ENCODE measurements at places on chromosomes 16 and 17. TPM values are rescaled to one million over a fixed set of nuclear protein-coding genes. Genes with fewer than 3 reads are reported as not detected.

GRCh38 chr16:80148826-80149225 is 392.0 kb upstream of the DYNLRB2 start:
- no peak for DNase-seq

GALR2 gene
- not detected for total RNA-seq

SEPTIN12 gene
- not detected for total RNA-seq

- DNase-seq = no peak
These were observed 16.2 kb downstream of the DYNLRB2 start for GRCh38 chr16:80557037-80557436.

DNA sequence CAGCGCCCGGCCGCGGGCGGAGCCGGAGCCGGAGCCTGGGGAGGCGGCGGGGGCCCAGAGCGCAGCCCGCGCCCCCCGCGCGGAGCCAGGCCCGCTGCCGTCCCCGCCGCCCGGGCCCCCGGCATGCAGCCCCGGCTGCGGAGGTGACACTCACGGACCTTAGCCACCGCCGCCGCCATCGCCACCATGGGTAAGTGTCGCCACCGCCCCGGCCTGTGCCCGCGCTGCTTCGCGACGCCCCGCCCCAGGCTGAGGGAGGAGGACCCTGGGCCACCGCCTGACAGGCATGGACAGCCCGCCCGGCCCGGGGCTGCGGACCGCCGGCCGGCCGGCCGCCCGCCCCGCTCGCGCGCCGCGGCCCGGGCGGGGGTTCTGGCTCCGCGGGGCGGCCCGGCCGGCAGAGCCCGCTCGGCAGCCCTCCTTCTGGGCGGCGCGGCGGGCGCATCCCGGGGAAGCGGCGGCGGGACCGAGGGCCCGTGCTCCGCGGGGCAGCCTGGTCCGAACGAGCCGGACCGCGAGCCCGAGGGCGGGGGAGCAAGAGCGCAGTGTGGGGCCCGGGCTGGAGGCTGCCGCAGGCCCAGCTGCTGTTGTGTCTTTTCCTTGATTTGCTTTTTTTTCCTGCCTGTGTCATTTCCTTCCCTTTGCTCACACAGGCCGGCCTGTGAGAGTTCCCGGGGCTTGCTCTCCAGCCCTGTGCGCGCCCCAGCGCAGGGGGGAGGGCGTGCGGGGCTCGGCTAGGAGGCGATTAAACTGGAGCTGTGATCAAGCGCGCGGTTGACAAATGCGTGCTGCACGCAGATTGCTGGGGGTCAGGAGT is 565 bp downstream of the MAP3K3 start:
- DNase-seq = peak; percentile 42

GRCh38 chr16:79988089-79988488 is 387.6 kb upstream of the MAF start:
- DNase-seq = no peak

CACNG5 gene
- total RNA-seq = not detected

DNA sequence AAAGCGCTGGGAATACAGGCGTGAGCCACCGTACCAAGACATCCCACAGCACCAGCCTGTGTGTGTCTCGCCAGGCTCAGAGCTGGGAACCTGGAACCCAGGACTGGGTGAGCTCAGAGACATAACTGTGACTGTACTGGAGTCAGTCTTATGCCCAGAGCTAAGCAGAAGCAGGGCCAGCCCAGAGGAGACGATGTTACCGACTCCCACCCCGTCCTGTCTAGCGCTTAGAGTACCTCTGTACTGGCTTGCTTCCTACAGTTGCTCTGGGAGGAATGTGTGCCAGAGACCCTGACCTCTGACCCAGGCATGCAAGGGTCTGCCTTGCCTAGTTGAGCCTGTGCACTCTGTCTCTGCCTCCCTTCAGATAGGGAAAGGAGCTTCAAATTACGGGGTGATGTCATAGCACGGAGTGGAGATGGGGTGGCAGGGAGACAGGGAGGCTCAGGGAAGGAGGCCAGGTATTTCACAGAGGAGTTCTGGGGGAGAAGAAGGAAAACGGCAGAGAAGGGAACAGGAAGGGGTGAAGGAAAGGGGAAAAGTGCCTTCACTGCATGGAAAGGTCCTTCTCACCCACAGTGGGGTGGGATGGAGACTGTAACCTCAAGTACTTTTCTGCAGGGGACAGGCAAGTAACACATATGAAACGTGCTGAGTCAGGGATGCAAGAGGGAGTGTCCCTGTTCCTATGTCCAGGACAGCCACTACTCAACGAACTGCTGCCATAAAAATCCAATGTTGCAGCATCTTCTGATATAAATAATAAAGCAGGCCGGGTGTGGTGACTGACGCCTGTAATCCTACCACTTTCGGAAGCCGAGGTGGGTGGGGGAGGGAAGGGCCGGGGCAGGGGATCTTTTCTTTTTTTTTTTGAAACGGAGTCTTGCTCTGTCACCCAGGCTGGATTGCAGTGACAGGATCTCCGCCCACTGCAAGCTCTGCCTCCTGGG is 5.8 kb upstream of the ARMC5 start:
- DNase-seq = no peak

DNA sequence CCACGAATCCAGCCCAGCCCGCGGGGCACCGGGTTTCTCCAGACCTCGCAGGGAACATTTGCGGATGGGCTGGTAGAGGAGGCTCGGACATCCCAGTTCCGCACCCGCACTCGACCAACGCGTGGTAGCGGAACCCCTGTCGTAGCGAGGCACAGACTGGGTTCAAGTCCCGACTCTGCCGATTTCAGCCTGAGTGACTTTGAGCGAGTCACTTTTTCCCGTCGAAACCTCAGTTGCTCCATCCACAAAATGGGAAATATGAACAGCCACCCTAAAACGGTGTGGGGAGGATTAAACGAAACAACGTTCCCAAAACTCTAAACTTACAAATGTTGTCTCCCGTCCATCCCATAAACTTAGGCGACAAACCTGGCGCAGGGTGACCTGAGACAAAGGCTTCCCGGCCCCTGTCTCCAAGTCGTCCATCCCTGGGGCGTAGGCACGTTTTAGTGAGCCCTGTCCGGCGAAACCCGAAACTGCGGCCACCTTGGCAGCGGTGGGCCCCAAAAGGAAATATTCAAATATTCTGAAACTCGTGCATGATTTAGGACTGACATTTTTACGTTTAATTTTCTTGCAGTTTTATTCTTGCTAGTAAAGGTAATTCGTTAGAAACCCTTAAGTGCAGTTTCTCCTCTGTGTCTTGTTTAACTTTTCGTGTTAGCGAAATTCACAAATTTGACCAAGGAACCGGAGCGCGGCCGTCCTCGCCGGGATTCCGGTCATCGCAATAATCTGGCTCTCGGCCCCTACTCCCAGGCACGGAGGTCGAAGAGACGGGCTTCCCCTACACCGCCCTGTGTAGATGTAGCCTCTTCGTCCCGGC is 1.9 kb upstream of the MLLT6 start:
- no peak for DNase-seq

ACSM2A gene
- not detected for total RNA-seq

- DNase-seq = no peak
These were observed 49.5 kb upstream of the PHOSPHO1 start for GRCh38 chr17:49280061-49280460.

- no peak for DNase-seq
These were observed 8.2 kb upstream of the CIAO3 start for GRCh38 chr16:749010-749409.

SULT1A2 gene
- not detected for total RNA-seq

OTOA gene
- total RNA-seq = 0.06 TPM

DNA sequence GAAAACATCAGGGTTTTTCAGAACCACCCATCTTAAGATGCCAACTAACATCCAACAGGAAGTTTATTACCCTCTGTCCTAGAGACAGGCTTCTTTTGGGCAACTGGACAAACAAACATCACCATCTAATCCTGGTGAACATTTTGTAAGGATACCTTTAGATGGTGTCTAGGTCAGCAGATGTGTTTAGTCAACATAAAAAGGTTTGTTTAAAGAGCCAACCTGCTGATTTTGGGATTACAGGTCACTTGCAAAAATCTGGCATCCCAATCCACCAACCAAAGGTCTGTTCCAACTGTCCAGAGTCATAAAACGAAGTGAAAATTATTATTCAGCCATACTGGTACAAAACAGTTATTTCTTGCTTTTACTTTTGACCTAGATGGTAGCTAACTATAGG is 145.2 kb upstream of the C17orf78 start:
- DNase-seq = no peak

GRCh38 chr16:20049831-20050230 is 23.9 kb downstream of the GPR139 start:
- DNase-seq = no peak

DNA sequence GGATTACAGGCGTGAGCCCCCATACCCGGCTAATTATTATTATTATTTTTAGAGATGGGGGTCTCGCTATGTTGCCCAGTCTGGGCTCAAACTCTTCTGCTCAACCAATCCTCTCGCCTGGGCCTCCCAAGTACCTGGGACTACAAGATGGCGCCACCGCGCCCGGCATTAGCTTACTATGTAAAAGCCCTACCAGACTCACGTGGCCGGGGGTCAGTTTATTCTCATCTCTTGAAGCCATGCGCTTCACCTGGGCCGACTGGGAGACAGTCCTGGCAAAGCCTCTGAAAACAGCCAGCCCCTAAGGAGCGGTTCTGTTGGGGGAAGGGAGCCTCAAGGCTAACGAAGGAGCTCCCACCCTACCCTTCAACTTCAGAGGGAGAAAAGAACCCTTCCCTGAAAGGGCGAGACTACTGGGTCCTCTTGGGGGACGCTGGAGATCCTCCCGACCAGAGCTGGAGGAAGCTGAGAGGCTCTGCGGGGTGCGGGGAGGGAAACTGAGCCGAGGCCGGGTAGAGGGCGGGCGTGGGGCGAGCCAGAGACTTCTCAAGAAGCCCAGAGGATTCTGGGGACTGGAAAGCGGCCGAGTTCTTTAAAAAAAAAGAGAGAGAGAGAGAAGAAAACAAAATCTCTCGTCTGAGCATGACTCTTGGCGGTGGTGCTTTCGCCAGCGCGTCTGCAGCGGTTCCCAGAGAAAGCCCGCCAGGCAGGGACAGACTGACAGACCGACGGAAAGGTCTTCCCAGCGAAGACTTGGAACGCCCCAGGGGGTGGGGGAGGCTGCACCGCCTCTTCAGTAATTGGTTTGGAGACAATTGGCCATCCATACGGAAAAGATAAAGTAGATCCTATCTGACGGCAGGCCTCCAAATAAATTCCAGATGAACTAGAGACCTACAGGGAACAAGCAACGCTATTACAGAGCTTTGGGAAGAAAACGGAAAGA is 5.6 kb upstream of the TUBG2 start:
- DNase-seq = no peak

GRCh38 chr17:78575340-78575739 is 1.9 kb downstream of the DNAH17 start:
- DNase-seq = no peak

TAC4 gene
- total RNA-seq = not detected

IL34 gene
- 3.1 TPM for total RNA-seq

OR3A1 gene
- total RNA-seq = not detected

GRCh38 chr16:47877166-47877565 is 278.6 kb downstream of the ABCC12 start:
- no peak for DNase-seq

GRCh38 chr16:53651357-53651756 is 52.3 kb downstream of the RPGRIP1L start:
- DNase-seq = no peak

GRB7 gene
- total RNA-seq = not detected

DNA sequence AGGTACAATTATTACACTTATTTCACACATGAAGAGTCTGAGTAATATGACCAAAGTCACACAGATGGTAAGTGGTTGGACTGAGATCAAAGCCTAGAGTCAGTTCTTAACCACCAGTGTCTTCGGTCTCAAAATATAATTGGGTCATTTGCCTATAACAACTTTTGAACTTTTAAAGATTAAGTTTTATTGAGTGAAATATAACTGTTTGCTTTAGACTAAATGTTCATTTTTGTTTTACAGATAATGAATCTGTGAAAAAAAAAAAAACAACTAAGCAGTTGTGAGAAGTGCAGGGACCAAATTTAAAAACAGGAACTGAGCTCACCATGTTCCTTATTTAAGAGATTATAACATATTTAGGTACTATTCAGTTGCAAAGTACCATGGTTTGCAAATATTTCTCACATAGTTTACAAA is 150.1 kb downstream of the ITFG1 start:
- DNase-seq = no peak

- no peak for DNase-seq
These were observed 74.7 kb downstream of the CACNG1 start for GRCh38 chr17:67119102-67119501.

DNA sequence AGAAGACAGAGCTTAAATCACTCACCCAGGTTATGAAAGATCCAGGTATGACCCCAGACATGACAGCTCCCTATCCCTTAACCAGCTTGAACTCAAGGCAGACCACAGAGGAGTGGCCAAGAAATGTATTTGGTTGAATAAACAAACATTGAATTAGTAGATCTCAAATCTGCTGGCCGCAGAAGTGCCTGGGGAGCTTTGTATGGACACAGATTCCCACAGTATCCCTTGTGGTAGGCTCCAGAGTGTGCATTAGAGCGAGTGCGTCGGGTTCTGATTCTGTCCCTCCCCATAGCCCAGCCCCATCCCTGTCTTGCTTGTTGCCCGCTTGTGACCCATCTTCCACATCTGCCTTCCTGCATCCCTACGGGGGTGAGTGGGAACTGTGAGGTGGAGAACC is 118.8 kb upstream of the FOXF1 start:
- no peak for DNase-seq

GRCh38 chr17:29820425-29820824 is 109.6 kb downstream of the SSH2 start:
- DNase-seq = no peak

GRCh38 chr17:15999974-16000827 is 577 bp downstream of the TTC19 start:
- no peak for DNase-seq

DNA sequence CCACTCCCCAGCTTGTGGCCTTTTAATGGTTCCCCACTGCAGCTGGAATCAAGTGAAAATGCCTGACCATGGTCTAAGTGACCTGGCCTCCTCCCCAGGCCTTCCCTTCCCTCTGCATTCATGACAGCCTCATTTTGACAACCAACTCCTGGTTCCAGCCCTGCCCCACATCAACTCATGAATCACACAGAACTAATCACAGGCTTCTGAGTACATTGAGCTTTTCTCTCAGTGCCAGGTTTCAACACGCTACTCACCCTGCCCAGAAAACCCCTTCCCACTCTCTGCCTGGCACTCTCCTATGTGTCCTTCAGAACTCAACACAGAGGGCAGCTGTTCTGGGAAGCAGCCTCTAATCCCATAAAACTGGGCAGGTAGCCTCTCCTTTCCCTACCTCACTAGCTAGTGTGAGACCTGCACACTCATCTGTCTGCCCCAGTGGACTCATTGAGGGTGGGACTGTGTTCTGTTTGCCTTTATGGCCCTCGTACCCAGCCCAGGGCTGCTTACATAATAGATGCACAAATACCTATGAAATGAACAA is 313.6 kb downstream of the GRIN2A start:
- no peak for DNase-seq

DNA sequence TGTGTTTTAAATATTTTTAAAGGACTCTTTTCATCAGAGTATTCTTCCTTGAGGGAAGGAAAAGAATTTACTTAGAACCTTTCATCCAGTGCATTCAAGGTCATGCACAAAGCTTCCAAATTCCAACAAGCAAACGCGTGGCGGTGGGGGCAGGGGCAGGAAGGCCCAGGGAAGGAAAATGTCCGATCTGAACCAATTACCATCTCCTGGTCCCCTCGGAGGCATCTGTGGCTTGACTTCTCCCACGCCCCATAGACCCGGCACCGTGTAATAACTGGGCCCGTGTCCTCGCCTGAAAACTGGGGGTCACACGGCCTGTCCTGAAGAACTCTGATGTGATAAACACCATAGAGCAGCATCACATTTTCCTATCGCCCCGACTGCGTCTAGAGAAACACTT is 18.3 kb downstream of the MEAK7 start:
- no peak for DNase-seq

SLC5A10 gene
- not detected for total RNA-seq
